HTR-8/SVneo (cell line): ENCODE measurements at places on chromosomes 3 and 15.

DNA sequence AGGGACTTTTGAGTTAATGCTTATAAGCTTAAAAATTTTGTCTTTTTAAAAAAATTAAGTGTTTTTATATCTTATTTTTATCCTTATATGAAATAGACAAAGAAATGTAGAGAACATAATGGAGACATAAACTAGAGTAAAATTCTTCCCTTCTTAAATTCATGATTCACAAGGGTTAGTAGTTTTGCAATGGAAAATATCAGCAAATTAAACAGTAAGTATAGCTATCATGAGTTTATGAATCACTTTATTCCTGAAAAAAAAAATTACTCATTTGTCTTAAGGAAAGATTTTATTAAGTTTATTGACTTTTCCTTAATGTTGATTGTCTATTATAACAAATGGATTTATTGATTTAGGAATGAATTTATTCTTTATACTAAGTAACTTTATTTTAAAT lies 4.3 kb downstream of the ATP6V1A start:
- no peak for DNase-seq

- no peak for DNase-seq
These were observed 294.9 kb upstream of the NR2F2 start for GRCh38 chr15:96035635-96036034.

- DNase-seq = no peak
These were observed 1085.2 kb upstream of the CADM2 start for GRCh38 chr3:83873550-83873949.

GRCh38 chr3:13543253-13543652 lies 5.7 kb upstream of the FBLN2 start:
- DNase-seq = peak; percentile 50

DNA sequence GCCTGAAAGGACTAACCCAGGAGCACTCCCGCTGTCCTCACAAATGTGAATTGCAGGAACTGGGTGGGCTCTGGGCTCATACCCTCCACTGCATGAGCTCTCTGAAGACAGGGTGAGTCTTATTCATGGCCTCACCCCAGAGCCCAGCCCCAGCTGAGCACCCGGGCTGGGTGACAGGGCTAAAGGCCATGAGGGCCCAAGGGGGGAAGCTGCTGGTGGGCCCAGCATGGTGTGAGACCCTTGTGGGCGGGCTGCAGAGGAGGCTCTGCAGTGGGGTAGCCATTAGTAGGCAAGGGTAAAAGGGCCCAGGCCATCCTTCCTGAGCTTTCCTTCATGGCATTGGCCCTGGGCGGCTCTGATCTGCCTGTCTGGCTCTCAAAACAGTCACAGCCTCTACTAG lies 30.3 kb downstream of the SRPRB start:
- no peak for DNase-seq

DNA sequence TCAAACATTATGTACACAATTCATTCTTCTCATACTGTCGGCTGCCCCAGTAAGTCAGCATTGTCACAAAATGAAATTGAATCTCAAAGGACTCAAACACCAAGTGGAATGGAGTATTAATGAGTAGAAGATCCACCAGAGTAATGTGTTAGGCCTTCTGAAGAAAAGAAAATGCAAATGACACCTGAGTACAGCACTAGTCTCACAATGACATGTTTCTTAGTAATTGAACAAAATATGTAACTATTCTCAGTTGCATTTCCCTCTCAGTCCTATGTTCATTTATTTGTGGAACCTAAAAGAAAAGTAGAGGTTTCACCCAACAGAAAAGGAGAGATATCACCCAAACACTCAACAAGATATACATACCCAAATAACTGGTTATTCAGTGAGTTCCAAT lies 283.9 kb upstream of the THBS1 start:
- DNase-seq = no peak

- no peak for DNase-seq
These were observed 14.9 kb upstream of the GP9 start for GRCh38 chr3:129045675-129046036.

- DNase-seq = no peak
These were observed 294.6 kb downstream of the EPHA3 start for GRCh38 chr3:89402051-89402450.
